SK-N-SH (cell line): ENCODE measurements at places on chromosomes 6 and 20. TPM values are rescaled to one million over a fixed set of nuclear protein-coding genes. Genes with fewer than 3 reads are reported as not detected.

The BMP6 gene
- 0.03 TPM in 1 of 2 replicates, not detected in the other for polyA plus RNA-seq

The AHCY gene
- 196 and 215 TPM in 2 replicates for polyA plus RNA-seq

DNA sequence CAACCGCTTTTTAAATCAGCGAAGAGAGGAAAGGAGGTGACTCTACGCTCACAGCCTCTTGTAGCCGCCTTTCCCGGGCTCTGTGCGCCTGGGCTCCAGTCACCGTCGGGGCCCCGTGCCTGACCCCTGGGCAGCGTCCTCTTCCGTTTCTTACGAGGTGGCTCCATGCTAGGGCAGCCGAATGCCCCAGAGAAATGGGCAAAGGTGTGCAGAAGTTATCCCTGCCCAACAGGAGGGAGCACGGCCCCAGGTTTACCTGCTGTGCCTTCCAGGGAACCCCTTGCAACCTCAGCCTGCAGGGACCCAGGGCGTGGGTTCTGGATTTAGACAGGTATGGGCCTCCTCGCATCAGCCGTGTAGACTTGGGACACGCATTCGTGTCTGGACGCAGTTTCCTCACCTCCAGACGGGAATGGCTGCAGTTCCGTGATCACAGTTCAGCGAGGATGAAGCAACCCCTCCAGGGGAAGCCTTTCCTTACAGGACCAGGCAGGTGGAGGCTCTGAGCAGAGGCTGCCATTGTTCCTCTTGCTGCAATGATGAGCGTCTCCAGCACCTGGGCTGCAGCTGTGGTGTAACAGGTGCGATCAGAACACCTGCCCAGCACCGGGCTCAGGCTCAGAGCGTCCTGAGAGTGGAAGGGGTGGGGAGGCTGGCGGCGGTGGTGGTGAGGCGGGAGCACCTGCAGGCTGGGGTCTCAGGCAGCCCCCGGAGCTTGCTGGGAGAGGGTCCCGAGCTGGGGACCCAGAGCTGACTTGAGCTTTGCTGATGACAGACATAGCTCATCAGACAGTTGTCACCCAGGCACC, 81.3 kb upstream of the BHLHE23 start:
- DNase-seq: no peak

GRCh38 chr6:127392301-127392700, 48.9 kb upstream of the ECHDC1 start:
- no peak for DNase-seq

- DNase-seq: no peak
Measured at GRCh38 chr20:39155971-39156370, 193.8 kb downstream of the DHX35 start.

DNA sequence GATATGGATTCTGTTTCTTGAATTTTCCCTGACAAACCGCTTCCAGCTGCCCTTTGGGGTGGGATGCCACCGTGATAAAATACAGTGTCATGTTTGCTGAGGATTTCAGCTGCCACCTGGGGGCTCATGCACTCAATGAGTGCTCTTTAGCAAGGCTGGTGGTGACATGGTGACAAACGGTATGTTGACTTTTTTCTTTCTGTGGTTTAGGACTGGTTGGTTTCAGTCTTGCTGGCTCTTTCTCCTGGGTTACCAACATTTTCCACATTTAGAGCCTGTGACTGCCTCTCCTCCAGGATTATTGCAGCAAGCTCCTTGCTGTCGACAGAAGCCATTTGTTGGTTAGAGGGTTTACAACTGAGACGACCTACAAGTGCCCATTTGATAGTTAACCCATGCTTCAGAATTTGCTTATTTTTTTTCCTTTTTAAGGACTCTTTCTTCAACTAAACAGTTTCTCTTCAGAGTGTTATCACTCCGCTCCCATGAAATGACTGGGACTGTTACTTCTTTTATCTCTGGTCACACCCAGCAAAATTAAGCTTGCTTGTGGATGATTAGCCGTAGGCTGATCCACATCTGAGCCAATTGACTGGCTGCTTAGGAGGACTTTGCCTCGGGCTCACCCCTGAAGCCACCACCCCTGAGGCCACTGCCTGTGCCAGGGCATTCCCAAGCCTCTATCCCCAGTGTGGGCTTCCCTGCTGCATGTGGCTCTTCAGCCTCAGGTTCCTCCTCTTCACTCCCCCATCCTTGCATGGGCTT, 48.4 kb upstream of the CDYL start:
- no peak for DNase-seq
